ENCODE measurements at places on chromosomes 16 and 17.

GRCh38 chr16:82874672-82875071 lies 247.9 kb downstream of the CDH13 start:
- DNase-seq, result no peak

DNA sequence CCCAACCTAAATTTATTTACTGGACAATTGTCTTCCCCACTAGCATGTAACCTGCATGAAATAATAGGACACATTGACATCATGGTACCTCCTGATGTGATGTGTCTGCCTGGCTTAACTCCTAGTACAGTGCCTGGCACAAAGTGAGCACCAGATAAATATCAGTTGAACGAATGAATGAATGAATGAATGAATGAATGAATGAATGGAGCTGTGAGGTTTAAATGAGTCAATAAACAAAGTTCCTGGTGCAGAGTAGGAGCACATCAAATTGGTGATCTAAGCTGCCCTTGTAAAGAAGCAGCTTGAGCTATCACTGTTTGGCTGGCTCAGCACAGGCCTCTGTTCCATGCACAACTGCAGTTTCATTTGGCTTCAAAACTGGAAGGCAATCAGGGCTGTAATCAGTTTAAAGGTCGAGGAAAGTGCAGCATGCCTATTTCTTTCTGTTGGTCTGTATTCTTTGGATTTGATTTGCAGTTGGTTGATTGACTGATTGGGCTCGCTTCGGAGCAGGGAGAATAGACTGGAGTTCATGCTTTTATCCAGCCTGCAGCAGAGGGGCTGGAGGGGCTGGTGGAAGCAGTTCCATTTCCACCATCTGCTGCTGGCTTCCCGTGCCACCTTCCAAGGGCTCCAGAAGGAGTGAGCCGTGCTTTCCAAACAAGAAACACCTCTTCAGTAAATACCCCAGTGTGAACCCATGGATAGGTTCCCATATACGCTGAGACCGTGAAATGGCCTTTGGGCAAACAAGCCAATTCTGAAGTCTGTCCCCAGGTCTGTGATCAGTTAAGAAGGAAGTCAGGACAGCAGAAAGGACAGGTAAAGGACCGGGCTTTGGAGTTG lies 54.6 kb downstream of the GPRC5B start:
- DNase-seq, result no peak

GRCh38 chr17:28492352-28493310 lies 13.5 kb upstream of the FOXN1 start:
- no peak for DNase-seq

- DNase-seq, result no peak
Measured at GRCh38 chr17:36545077-36545464, 352 bp downstream of the GGNBP2 start.

DNA sequence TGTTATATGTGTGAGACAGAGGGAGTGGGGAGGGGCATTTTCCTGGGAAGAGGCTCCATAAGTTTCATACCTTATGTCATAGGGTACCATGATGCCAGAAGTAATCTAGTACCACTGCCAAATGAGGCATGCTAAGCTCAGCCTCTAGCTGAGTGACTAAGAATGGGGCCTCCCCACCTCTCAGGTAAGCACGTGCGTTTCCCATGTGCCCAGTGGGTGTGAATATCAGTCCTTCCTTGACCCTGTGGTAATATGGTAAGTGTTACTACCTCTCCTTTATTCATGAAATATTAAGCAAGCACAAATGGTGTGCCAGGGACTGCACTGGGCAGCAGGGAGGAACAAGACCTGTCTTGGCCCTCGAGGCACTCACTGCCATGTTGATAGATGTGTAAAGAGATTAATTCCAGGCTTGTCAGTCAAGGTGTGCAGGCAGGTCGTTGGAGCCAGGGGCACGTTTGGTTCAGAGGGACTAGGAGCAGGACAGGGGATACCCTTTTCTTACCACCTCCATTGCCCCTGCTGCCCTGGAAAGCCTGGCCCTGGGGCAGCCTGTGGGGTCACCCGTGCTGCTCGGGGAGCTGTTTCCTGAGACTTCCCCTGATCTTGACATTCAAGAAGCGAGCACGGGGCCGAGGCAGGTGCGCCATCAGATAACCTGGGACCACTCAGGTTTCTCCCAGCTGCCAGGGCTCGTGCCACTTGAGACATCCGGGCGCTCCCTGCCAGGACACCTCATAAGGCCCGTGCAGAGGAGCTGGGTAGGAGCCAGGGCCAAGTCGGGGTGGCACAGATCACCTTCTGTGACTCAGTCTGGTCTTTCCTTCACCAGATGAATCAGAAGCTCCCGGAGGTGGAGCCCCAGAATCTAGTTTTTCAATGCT lies 8.8 kb downstream of the RSAD1 start:
- no peak for DNase-seq

DNA sequence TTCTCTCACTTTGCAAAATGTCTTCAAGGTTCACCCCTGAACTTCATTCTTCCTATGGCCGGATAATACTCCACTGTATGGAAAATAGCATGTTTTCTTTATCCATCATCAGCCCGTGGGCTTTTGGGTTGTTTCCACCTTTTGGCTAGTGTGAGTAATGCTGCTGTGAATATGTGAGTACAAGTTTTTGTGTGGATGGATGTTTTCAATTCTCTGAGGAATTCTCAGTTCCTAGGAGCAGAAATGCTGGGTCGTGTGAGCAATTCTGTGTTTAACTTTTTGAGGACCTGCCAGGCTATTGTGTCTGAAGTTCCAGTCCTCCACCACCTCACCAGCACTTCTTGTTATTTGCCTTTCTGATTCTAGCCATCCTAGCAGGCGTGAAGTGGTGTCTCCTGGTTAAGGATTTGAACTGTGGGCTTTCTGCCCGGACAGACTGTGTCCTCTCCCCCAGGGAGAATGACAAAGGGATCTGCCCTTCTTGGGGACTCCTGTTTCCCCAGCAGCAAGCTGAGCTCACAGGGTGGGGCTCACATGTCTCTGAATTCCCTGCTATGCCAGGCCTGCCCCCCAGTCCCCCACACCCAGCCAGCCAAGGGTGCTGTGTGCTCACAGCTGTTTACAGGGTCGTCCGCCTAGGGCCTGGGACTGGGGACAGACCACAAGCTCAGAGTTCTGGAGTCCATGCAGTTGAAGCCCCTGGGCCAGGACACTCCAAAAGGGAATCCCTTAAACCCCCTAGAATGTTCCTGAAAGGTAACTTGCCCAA lies 92.2 kb upstream of the CIBAR2 start:
- no peak for DNase-seq

GRCh38 chr16:79690159-79690558 lies 89.6 kb upstream of the MAF start:
- DNase-seq, result no peak

GRCh38 chr16:64428463-64429113 lies 693.3 kb downstream of the CDH11 start:
- no peak for DNase-seq

- no peak for DNase-seq
Measured at GRCh38 chr16:15636392-15636873, 6.5 kb downstream of the MARF1 start.

GRCh38 chr17:55883149-55883548 lies 132.3 kb downstream of the PCTP start:
- no peak for DNase-seq

- no peak for DNase-seq
Measured at GRCh38 chr16:48564544-48565444, 45.2 kb downstream of the N4BP1 start.

DNA sequence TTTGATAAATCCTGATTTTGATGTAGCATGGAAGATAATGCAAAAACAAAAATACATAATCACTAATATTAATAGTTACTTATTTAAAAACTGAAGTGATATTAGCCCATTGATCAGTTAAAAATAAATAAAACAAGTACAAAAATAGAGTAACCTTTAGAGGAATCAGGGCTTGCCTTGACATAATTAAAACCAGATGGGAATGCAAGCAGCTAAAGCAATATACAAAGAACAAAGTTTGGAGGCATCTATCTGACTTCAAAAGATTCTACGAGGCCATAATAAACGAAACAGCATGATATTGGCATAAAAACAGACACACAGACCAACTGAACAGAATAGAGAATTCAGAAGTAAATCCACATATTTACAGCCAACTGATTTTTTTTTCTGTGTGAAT lies 15.0 kb upstream of the HEATR3 start:
- DNase-seq, result no peak

- peak; percentile 49 for DNase-seq
Measured at GRCh38 chr16:11526655-11527350, 59.9 kb downstream of the LITAF start.

DNA sequence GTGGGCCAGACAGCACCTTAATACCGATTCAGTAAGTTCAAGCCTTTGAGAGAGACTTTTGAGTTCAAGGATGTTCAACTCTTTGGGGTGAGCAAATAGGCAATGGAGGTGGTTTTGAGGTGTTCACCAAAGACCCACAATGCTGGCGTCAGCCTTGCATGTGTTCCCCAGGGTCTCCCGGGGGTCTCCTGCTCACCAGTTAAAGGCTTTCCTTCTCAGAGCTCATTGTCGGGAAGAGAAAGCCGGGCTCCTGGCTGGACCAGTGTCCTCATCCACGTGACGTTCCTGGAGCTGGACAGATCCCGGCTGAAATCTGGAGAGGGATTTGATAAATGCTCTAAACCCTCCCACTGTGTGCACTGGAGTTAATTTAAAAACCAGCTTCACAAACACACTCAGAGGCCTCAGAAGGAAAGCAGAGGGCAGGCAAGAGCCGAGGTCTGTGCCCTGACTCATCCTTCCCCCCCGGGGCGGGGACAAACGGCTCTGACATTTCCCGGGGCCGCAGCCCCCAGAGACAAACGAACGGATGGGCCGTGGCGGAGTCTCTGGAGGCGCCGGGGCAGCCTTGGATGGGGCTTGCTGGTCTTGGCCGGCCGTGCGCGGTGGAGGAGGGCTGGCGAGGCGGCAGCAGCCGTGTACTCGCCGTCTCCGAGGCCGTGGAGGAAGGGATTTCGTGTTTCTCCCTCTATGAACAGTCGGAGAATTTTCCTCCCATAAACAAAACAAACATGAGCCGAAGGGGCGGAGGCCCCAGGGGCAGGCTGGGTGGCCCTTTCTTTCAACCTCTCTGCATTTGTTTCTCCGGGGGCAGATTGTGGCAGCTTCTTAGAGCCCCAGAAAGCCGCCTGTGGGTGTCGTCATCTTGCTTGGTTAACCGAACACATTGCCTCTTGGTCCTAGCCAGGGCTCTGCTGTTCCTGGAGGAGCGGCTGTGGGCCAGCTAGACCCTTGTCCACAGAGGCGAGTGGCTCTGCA lies 94.2 kb downstream of the NTN1 start:
- peak; percentile 91 for DNase-seq

GRCh38 chr17:15966879-15967248 lies 21.9 kb downstream of the ADORA2B start:
- peak; percentile 74 for DNase-seq

Measured in ELF-1 (cell line).